Left cardiac atrium (tissue), 4 donors: ENCODE measurements at places on chromosomes 16 and 17. TPM values are rescaled to one million over a fixed set of nuclear protein-coding genes. Genes with fewer than 3 reads are reported as not detected.
A peak's percentile ranks its signal among the peaks of the same experiment; 100 is the strongest.

DNA sequence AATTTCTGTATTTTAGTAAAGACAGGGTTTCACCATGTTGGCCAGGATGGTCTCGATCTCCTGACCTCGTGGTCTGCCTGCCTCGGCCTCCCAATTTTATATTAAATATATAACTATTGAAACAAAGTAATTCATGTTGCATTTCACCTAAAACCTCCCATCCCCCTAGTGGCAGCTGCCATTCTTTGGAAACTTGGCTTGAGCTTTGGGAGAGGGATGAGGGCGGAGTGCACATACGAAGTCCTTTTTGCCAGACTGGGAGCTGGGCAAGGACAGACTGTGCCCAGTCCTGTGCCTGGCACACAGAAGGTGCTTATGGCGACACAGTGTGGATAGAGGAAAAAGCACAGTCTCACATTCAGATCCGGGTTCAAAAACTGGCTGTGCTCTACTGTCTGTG, 83.8 kb downstream of the NETO2 start:
- DNase-seq: no peak

- peak; percentile 93 for DNase-seq
Measured at GRCh38 chr17:8376271-8377067, at the start of gene KRABD2. Gene KRABD2, minus strand, starts transcription at chr17:8376704.

- no peak for DNase-seq
Measured at GRCh38 chr16:75486014-75486675, 9.1 kb downstream of the CHST6 start.

- DNase-seq: no peak
Measured at GRCh38 chr16:87466975-87467501, 25.8 kb downstream of the ZCCHC14 start.

- DNase-seq: no peak
Measured at GRCh38 chr17:40020146-40020545, 4.9 kb downstream of the CSF3 start.

DNA sequence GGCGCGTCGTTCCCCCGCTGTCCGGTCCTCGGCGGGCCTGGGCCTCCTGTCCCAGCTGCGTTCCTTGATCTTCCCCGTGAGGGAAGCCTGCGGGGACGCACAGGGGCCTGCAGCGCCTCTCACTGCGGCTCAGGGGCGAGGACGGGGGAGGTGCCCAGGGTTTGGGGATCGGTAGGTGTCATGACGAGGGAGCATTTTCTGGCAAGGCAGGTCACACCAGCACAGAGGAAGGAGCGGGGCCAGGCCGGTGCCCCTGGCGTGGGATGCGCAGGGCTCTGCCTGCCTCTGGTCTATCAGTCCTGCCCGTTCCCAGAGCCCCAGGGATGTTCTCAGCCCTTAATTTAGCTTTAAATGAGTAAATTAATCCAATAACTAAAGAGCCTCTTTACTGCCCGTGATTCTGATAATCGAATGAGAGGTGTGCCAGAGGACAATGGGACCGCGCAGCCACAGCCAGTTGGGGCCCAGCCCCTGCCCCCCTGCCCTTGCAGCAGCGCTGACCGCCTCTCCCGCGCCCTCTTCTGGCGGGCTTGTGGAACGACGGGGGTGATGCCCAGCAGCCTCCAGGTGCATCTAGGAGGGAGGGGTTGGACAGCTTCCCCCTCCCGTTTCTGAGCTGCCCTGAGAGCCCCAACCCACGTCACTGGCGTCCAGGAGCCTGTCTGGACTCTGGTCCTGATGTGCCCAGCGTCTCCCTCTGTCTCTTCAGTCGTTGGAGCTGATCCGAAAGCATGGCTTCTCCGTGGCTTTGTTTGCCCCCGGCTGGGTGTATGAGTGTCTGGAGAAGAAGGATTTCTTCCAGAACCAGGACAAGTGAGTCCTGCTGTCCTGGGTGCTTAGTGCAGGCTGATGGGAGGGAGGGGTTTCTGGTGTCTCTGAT, 7.9 kb downstream of the ENGASE start:
- DNase-seq: peak; percentile 52

DNA sequence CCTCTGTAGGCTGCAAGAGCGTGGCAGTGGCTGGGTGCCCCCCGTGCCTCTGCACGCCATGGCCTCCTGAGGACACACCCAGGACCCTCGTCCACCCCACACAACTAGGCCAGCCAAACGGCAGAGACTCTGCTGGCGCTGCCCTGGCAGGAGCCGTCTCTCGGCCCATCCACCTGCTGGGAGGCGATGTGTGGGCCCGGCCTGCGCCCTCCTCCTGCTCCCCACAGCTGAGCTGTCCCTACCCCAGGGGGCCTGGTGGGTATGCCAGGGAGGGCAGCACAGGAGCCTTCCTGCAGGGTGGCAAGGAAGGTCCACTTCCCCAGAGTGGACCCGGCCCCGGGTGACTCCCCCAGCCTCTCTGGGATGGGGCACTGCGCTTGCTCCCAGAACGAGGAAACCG, 7.0 kb downstream of the RNF166 start:
- no peak for DNase-seq

GRCh38 chr17:72699545-72699944, 392.9 kb downstream of the SLC39A11 start:
- DNase-seq: peak; percentile 70

TMEM235 gene
- total RNA-seq: not detected

DOC2A gene
- total RNA-seq: 0.77 TPM

CEP112 gene
- total RNA-seq: 21.0 TPM

SLC2A4 gene
- total RNA-seq: 87.6 TPM

WFIKKN1 gene
- 0.50 TPM for total RNA-seq

CPHXL2 gene
- not detected for total RNA-seq

HOXB6 gene
- 0.63 TPM for total RNA-seq

MRPS7 gene
- 85.4 TPM for total RNA-seq

PRDM7 gene
- total RNA-seq: not detected

HS3ST2 gene
- total RNA-seq: 3.8 TPM

RUNDC3A gene
- 1.0 TPM for total RNA-seq
